Left renal cortex interstitium (tissue), 4 donors: ENCODE measurements at places on chromosomes 11 and 22.

DNA sequence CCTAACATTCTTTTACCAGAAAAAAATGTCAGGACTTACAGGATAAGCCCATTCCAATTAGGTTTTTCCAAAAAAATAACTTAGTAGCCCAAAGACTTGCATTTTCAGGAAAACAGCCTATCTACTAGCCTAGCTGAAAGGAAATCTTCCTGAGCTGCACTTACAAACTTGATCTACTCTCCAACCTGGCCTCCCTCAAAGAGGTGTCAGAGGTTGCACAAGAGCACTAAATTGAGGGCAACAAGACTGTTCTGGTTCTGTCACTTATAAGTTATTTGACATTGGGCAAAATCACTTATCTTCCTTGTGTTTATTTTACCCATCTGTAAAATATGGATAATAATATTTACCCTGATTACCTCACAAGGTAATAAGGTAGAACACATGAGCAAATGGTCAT lies 7.9 kb upstream of the SOX6 start:
- DNase-seq, result no peak

DNA sequence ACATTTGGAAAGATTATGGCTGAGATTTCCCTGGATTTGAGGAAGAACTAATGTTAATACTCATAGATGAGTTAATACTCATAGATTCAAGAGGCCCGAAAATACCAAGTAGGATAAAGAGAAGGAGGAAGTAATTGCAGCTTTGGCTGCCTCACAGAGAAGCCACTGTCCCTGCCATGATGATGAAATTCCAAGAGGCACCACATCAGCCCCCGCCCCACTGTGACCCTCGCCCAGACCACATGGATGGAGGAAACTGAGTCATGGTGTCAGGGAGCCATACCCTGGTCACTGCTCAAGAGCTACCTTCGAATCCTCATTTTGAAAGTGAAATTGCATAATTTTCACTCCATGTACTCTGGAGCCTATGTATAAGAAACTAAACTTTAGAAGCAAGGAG lies 92.9 kb upstream of the SLC22A12 start:
- no peak for DNase-seq

DNA sequence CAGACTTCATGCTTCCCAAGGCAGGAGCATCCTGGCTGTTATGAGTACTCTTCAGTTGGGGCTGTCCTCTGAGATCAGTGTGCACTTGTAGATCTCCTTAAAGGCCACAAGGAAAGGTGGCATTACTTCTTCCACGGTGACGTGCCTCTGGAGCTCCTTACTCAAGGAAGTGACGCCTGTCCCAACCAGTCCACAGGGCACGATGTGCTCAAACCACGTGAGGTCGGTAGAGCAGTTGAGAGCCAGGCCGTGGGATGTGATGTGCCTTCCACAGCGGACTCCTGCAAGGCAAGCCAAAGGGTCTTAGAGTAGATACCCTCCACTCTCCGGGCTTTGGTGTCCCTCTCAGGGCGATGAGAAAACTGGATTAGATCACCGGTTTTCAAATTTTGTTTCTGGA lies 1.4 kb downstream of the LIPT2 start:
- no peak for DNase-seq

DNA sequence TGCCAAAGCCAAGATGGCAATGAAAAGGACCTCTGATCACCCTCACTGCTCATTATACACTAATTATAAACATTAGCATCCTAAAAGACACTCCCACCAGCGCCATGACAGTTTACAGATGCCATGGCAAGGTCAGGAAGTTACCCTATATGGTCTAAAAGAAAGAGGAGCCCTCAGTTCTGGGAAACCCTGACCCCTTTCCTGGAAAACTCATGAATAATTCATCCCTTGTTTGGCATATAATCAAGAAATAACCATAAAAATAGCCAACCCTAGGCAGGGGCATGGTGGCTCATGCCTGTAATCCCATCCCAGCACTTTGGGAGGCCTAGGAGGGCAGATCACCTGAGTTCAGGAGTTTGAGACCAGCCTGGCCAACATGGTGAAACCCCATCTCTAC lies 12.7 kb upstream of the CAPN5 start:
- no peak for DNase-seq

DNA sequence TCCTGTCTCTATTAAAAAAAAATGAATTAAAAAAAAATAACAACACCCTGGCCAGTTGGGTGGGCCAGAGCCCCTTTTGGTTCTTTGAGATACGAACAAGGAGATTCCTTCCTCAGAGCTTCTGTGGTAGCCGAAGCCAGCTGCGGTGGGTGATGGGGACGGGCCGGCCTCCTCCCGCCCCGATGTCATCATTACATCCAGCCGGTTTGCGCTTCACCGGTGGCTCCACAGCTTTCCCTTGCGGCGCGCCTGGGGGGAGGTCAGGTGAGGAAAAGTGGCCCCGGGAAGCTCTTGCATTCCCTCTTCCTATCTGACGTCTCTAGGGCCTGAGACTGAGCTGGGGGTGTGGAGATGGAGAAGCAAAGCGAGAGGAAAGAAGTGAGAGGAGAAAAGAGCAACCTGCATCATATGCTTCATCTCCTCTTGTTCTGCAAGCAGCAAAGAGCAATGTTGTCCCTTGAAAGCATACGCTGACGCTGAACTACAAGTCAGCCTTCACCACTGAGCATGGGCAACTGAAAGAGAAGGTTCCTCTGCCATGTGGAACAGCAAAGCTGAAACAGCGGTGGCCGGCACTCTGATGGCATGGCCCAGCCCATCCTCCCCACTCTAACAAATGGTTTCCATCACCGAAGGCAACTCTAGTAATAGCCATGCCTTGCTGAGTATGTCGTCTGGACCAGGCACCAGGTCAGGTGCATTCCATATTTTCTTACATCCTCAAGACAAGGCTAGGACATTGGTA lies 6.0 kb downstream of the ADAMTS8 start:
- DNase-seq, result no peak

- no peak for DNase-seq
Measured at GRCh38 chr11:133946541-133947318, 10.0 kb downstream of the IGSF9B start.

DNA sequence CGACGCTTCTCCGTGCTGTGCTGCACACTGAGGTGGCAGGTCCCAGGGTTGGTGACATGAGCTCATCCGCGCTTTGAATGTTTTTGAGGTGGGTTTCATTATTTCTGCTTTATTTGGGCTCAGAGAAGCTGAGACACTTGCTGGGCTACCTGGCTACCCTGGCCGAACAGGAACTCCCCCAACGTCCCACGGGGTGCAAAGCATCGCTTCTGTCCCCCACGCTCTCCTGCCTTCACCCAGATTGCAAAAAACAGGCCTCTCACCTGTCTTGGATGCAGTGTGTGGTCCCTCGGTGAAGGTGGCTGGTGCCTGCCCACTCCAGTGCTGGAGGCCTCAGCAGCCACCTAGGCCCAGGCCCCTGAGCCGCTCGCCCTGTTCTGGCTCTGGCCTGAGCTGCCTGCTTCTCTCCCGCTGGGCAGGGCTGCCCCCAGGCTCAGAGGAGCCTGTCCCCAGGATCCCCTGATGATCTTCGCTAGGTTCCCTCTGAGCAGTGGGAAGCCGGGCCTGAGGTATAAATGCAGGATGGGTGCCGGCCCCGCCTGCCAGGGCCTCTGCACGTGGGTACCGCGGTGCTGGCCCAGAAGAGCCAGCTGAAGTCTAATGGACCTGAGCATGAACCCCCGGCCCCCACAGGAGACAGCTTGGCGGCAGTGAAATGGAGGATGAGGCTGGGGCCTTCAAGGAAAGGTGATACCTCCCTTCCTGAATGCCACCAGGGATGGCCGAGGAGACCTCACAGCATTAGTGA lies 15.8 kb upstream of the MRGPRD start:
- DNase-seq, result no peak

GRCh38 chr11:27618281-27618915 lies 81.9 kb downstream of the BDNF start:
- DNase-seq, result no peak

GRCh38 chr22:45891996-45892621 lies 84.9 kb downstream of the WNT7B start:
- no peak for DNase-seq

DNA sequence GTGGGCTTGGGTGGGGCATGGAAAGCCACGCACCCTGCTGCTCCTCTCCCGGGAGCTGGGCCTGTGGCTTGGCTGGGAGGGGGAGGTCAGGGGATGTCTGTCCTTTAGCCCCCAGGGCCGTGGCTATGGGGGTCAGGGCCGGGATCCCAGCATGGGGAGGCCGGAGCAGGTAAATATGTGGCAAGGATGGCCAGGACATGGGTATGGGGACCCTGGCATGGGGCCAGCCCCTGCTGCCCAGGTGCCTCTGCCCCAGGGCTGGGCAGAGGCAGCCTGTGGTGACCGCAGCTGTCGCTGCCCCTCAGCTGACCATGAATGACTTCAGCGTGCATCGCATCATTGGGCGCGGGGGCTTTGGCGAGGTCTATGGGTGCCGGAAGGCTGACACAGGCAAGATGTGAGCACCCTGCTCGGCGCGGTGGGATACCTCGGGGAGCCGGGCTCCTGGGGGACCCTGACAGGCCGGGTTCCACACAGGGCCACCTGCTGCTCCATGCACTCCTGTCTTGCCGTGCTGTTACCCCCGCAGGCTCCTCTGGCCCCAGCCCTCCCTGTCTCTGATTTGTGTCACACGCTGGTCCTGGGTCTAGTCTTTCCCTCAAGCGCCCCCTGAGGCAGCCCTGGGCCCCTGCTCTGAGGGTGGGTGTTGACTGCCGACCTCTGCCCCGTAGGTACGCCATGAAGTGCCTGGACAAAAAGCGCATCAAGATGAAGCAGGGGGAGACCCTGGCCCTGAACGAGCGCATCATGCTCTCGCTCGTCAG lies 8.1 kb upstream of the ANKRD13D start:
- no peak for DNase-seq

DNA sequence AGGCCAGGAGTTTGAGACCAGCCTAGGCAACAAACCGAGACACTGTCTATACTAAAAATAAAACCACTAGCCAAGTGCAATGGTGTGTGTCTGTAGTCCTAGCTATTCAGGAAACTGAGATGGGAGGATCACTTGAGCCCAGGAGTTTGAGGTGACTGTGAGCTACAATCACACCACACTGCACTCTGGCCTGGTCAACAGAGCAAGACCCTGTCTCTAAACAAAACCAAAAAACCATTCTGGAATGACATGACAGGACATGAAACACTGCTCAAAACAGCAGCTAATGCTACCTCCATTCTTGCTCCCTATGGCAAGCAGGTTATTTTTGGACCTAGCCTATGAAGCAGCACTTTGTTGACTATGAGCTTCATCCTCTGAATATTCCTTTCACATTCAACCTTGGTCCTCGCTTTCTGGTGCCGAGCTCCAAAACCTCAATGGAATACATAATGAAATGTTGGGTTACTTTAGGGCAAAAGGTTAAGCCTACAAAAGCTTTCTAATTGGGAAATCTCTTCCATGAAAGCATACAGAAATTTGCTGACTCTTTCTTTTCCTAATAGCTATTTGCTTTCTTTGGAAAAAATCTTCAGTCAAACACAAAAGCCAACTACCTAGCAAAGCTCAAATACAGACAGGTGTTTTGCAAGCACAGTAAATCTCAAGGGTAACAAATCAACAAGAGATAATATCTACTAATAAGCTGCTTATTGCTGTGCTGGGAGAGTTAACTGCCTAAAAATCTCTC lies 21.1 kb downstream of the SIK3 start:
- no peak for DNase-seq

- DNase-seq, result no peak
Measured at GRCh38 chr22:39148727-39149535, 3.5 kb downstream of the CBX7 start.

DNA sequence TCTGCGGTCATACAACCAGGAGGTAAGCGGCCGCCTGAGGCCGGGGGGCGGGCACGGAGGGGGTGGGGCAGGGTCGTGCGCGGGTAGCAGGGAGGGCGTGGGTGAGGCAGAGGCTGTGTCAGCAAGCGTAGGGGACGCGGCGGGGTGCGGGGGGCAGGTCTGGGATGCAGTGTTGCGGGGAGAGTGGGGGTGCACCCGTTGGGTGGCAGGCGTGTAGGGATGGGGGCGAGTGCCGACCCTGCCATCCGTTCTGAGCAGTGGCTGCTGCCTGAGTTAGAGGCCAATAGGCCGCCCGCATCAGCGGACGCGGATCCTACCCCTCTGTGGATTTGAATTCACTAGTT lies 1.4 kb downstream of the RIC8A start:
- DNase-seq, result no peak

DNA sequence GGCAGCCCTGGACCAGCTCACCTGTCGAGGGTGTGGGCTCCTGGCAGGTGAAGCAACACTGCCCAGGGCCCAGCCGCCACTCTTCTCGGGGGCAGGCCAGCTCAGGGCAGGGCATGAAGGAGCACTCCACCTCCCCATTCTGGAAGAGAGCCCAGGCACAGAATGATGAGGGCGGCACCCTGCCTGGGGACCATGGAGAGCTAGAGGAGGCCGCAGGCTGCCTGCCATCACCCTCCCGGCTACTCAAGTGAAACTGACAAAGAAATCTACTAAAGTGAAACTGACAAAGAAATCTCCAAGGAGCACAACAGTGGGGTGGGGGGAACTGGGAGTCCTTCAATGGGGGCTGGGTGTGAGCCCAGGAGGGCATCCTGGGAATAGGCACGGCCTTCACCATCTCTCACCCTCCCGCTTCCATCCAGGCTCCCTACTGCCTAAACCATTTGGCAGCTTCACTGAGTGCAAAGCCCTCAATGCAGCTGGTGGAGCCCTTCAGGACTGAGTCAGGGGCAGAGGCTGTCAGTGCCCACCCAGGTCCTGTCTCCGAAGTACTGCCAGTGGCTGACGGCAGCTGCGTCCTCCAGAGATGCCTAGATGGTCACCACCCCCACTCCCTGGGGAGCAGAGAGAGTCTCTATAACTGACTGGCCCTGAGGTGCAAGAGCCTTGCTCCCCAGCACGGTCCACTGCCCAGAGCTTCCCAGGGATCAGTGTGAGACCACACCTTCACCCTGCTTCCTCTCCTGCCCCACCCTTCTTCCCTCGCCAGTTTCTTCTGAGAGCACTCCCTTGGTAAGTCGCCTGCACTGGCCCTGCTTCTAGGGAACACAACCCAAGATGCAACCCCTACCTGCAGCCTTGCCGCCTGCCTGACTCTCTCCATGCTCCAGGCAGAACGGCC lies 21.7 kb downstream of the VWCE start:
- DNase-seq, result no peak

DNA sequence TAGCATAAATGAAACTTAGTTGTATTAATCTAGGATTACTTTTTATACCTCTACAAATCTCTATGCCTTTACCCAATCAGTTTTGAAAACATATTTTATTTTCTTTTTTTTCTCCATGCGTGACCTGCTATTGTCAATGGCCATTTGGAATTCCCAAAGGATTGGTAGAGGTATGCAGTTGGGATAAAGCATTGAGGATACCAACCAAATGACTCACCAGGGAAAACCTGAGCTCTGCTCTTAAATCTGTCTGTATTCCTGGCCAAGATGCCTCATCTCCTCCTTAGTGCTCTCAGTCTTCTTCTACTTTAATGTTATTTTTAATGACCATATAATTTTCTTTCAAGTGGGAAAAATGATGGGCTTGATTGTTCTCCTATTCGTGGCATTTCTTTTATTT lies 61.9 kb downstream of the EHF start:
- DNase-seq, result no peak

GRCh38 chr11:19075636-19076035 lies 15.1 kb upstream of the MRGPRX2 start:
- no peak for DNase-seq

GRCh38 chr11:6663794-6664469 lies 8.3 kb upstream of the DCHS1 start:
- no peak for DNase-seq

- no peak for DNase-seq
Measured at GRCh38 chr11:17811352-17811751, 76.8 kb downstream of the KCNC1 start.

- no peak for DNase-seq
Measured at GRCh38 chr11:67167091-67167490, 48.0 kb downstream of the KDM2A start.

- DNase-seq, result no peak
Measured at GRCh38 chr22:44364751-44365130, 52.0 kb upstream of the SHISAL1 start.
